ENCODE measurements at places on chromosomes 6 and 20.

DNA sequence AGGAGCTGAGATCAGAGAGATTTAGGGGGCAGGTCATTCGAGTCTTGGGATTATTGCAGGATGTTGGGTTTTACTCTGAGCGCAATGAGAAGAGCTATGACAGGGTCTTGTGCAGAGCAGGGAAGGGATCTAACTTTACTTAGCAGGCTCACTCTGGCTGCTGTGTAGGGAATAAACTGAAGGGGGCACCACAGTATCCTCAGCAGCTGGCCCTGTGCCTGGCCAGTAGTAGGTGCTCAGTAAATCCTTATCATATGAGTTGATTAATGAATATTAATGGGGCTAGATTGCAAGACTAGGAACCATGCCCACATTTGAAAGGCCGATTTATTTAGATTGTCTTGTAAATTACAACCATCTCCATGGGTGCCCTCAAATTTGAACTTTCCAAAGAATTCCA lies 4.6 kb upstream of the MDGA1 start:
- ATAC-seq = no peak

GRCh38 chr6:4672772-4673171 lies 103.4 kb upstream of the CDYL start:
- no peak for ATAC-seq

DNA sequence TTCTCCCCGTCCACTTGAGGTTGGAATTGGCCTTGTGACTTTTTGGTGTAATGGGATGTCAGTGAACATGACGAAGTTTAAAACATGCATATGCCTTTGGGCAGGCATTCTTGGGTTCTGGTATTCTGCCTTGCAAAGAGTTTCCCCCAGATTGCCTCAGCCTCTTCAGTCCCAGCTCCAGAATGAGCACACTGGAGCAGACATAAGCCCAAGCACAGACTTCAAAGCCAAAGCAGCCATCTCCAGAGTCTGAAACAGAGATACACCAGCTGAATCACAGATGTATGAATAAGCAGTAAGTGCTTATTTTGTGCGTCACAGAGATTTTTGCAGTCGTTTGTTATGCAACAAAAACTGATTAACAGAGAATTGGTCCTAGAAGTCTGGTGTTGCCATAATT lies 546.0 kb downstream of the FRK start:
- no peak for ATAC-seq

DNA sequence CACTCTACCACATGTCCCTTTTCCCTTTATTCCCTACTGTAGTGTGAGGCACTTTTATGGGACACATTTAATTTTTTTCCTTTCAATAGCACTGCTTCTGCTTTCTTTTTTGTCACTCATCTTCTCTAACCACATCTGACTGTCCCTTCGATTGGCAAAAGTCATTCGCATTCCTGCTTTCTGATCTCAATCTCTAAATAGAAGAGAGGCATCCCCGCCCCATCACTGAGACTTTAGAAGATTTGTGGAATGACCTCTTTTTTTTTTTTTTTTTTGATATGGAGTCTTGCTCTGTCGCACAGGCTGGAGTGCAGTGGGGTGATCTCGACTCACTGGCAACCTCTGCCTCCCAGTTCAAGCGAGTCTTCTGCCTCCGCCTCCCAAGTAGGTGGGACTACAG lies 9.1 kb downstream of the ZNF292 start:
- no peak for ATAC-seq

- ATAC-seq = peak; percentile 52
These were observed 30.8 kb downstream of the SF3B5 start for GRCh38 chr6:144064402-144065212.

GRCh38 chr20:31818376-31818908 lies 714 bp upstream of the MYLK2 start:
- no peak for ATAC-seq

DNA sequence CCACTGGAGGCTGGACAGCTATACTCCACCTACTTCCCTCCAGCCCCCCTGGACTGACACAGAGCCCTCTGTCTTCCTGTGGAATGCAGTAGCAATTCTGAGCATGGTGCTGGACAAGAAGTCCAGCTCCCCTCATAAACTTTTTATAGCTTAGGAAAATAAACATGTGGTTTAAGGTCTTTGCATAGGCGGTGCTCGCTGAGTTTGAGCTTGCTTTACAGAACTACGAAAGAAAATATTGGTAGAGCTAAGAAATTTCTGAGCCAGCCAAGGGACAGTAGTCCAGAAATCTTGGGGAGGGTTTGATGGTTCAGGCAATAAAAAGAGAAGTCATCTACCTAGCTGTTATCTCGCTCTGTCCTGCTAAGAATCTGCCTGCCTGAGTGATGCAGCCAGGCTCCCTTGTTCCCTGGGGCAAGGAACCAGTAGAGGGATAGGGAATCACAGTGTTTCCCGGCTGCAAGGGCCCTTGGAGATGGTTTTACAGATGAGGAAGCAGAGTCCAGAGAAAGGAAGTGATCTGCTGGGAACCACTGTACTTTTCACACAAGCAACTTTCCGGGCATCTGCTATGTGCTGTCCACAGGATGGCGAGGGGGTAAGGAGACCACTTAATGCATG lies 343.4 kb downstream of the CDC5L start:
- ATAC-seq = no peak

GRCh38 chr6:16345449-16346330 lies 107.3 kb downstream of the GMPR start:
- ATAC-seq = no peak

GRCh38 chr6:20221421-20221820 lies 9.2 kb upstream of the MBOAT1 start:
- ATAC-seq = no peak

DNA sequence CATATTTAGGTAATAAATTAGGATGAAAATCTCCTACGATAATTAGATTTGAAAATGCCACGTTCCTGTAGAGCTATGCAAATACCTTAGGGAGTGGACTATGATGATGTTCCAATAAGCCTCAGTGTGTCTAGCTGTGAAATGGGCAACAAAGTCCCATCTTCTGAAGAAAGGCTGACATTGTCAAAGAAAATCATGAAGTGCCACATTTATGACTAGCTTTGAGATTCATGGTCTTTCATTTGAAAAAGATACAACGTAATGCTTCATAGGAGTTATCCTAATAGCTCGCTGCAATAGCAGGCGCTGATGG lies 23.8 kb upstream of the BCAS1 start:
- no peak for ATAC-seq

GRCh38 chr6:140464720-140465119 lies 1090.3 kb upstream of the CITED2 start:
- no peak for ATAC-seq

DNA sequence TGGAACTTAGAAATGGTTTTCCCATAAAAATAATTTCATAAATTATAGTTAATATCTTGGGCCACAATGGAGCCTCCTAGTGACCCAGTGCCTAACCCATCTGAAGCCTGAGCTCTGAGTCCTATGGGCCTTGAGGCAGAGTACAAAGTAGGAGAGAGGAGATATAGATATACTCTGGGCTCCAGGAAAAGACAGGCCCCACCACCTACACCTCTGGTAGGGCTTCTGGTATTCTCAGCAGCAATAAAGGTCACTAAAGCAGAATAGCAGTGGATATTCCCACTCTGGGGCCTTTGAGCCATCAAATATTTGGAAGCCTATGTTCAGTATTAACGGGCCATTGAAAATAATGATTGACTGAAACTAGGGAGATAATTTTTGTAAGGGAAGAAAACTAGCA lies 24.1 kb downstream of the CYP39A1 start:
- no peak for ATAC-seq

DNA sequence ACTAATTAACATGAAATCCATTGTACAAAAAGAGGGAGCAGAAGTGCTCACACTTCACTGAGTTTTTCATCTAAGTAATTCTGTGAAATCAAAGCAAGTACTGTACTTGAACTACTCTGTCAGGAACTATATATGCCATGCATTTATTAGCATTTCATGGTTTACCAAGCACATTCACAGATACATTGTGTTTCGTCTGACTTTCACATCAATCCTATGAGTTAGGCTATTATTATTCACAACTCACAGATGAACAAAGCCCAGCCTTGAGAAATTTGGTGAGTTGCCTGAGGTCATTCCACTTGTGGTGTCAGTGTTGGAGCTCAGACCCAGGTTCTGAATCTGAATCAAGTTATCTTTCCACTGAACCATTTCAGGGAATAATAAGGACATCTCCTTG lies 33.7 kb upstream of the TENT5A start:
- no peak for ATAC-seq
